ENCODE measurements at places on chromosomes 3 and 15.

DNA sequence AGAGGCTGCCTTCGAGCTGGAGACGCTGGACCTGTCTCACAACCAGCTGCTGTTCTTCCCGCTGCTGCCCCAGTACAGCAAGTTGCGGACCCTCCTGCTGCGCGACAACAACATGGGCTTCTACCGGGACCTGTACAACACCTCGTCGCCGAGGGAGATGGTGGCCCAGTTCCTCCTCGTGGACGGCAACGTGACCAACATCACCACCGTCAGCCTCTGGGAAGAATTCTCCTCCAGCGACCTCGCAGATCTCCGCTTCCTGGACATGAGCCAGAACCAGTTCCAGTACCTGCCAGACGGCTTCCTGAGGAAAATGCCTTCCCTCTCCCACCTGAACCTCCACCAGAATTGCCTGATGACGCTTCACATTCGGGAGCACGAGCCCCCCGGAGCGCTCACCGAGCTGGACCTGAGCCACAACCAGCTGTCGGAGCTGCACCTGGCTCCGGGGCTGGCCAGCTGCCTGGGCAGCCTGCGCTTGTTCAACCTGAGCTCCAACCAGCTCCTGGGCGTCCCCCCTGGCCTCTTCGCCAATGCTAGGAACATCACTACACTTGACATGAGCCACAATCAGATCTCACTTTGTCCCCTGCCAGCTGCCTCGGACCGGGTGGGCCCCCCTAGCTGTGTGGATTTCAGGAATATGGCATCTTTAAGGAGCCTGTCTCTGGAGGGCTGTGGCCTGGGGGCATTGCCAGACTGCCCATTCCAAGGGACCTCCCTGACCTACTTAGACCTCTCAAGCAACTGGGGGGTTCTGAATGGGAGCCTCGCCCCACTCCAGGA lies 21.1 kb downstream of the NRROS start:
- DNase-seq = no peak

- no peak for DNase-seq
Measured at GRCh38 chr3:46492890-46493547, 4.8 kb upstream of the RTP3 start.

DNA sequence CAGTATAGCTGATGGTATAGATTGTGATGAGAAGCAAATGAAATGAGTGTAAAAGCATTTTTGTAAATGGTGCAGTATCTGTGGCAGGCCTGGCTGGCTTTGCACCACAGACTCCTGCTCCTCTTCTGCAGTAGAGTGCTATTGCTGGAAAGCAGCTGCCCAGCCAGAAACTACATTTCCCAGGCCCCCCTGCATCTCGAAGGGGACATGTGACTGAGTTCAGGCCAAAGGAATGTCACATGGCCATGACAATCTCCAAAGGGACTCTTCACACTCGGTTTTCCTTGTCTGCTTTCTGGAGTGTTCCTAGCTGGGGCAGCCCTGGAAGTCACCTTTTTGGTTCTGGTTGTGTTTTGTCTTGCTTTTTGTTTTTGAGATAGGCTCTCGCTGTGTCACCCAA lies 277.1 kb downstream of the SUCLG2 start:
- DNase-seq = no peak

DNA sequence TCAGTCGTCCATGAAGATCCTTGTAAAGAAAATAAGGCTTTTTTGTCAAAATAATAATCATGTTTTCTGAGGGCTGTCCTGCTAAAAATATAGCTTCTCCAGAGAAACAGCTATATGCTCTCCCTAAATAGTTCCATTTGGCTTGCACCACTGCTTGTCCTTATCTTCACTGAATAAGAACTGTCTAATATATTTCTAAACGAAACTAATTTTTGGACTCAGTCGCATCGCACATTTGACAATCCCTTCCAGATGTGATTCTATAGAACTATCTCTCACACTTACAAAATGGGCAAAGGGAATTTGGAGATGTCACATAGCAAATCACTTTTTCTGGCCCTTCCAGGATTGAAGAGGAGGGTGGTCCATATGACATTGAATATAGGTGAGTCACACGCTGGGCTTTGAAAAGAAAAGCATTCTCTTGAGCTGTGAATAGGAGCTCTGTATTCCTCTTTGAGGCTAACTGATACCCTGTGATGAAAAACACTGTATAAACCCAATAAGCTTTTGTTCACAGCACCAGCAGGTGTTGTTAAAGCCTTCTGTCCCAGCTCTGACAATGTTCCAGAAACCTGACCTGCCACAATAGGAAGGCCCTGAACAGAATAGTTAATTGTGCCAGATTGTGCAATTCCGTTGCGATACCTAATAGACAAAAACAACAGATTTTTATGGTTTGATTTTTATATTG lies 1144.2 kb downstream of the ROBO2 start:
- DNase-seq = no peak

DNA sequence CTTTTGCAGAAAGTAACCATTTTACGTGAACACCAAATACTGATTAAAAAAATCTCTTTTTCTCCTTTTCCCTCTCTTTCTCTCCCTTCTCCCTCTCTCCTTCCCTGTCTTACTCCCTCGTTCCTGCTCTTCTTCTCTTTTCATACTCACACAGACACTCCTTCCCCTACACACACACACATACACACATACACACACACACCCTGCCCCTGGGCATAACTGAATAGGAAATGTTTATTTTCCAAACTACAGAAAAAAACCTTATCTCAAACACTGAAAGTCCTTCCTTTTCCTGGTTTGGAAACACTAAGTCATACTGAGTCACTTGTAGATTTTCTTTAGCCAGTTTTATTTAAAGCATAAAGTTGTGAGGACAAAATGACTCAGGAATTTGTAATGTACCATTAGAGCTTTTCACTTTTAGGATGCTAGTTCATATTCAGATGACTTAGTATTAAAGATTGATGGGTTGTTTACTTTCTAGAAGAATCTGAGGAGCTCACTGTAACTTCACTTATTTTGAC lies 62.4 kb downstream of the MBNL1 start:
- no peak for DNase-seq
